Retinal pigment epithelial cell (primary cell): ENCODE measurements at places on chromosomes 2 and 18.
A peak's percentile ranks its signal among the peaks of the same experiment; 100 is the strongest.

- DNase-seq: no peak
These were observed 67.2 kb upstream of the RAB6C start for GRCh38 chr2:129912066-129912820.

- DNase-seq: no peak
These were observed 77.4 kb downstream of the INHBB start for GRCh38 chr2:120423167-120423943.

DNA sequence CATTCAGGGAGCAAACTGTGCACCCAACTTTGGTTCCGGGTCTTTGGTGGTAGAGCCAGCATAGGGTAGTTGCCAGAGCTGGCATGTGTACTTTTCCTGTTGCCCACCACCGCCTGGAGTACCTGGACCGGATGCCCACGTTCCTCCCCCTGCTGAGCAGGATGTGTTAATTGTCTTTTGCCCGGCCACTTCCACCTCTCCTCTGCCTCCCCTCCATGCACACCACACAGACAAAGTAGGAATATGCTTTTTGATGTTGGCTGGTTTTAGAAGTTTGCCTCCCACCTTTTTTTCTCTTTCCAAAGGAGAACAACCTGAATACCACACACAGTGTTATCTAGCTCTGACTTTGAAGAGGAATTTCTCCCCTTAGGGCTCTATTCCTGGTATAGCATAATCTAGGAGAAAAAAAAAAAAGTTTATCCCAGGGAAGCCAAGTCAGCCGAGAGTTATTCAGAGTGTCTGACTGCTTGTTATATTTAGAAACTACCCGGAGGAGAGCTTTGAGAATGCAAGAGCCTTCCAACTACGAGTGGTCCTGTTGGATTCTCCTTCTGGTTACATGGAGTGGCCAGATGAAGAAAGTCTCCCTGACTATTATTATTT is 111.9 kb downstream of the SETBP1 start:
- peak; percentile 20 for DNase-seq

- no peak for DNase-seq
These were observed 146.8 kb upstream of the HS6ST1 start for GRCh38 chr2:128465246-128466170.

DNA sequence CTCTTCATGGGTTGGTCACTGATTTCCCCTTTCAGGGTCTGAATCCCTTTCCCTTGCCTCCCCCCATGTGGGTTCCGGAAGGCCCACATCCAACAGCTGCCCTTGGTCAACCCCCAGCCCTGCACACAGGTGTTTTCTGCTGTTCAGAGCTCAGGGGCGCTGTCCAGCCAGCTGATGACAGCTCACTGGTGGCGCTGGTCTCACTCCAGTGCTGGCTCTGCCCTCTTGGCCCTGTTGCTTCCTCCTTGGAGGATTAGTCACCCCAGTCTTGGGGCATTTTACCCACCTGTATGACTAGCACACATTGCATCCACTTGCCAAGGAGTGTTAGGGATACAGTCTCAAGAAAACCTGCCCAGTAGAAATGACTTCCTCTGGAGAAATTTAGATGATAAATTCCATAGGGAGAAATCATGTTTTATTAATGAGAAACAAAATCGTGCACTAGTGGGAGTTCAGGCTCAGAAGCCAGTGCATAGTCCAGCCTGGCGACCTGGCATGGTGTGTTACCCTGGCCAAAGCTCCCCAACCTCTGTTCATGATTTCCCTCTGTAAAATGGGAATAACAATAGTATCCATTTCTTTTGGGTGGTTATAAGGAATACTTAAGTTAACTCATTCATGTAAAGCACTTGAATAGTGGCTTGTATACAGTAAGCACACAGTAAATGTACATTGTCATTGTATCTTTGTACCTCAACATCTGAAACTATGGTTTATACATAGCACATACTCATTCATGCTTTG is 21.6 kb downstream of the CRIM1 start:
- DNase-seq: no peak

DNA sequence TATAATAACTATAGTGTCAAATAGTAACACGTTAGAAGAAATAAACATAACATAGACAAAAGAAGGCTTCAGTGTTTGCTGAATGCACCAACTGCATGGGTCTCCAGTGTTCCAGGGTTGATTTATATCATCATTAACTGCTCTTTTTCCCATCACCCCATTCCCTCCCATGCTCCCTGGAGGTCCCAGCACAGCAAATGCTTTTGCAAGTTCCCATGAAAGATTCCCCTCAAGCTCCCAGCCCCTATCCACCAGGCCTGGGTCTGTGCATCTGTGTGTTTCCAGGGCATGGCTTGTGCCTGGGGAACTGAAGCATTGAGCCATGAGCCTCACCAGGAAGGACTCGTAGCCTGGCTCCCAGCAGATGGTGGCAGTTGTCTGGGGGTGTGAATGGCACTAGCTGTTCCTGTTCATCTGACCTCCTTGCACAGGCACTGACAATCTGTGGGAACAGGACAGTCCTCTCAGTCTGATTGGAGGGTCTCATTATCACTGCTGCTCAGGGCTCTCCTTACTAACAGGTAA is 164.6 kb upstream of the RMP24 start:
- DNase-seq: no peak

DNA sequence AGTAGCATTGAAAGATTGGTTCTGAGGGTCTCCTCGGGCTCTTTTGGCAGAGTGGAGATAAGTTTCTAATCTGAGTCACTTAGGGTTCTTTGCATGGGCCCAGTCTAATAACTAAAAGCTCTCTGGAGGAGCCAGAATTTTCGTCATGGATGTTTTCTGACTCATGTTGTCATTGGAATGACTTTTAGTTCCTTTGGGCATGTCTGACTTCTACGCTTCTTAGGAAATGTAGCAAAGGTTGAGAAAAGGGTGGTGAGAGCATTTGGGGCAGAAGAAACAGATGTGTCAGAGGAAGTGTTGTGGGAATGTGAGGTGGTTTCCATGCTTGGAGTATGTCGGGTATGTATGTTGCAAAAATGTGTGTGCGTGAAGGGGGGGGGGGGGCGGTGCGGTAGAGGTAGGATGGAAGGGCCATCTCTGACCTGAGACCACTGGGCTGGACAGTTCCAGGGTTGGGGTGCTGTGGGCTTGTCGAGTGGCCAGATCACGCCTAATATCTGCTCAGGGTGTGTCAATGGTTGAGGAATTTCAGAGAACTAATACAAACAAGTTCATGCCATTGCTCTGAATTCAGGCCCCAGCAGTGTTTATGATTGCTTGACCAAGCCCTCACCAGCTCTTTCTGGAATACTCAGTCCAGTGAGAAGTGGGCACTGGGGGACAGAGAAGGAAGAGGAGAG is 26.9 kb downstream of the KLHL29 start:
- no peak for DNase-seq

DNA sequence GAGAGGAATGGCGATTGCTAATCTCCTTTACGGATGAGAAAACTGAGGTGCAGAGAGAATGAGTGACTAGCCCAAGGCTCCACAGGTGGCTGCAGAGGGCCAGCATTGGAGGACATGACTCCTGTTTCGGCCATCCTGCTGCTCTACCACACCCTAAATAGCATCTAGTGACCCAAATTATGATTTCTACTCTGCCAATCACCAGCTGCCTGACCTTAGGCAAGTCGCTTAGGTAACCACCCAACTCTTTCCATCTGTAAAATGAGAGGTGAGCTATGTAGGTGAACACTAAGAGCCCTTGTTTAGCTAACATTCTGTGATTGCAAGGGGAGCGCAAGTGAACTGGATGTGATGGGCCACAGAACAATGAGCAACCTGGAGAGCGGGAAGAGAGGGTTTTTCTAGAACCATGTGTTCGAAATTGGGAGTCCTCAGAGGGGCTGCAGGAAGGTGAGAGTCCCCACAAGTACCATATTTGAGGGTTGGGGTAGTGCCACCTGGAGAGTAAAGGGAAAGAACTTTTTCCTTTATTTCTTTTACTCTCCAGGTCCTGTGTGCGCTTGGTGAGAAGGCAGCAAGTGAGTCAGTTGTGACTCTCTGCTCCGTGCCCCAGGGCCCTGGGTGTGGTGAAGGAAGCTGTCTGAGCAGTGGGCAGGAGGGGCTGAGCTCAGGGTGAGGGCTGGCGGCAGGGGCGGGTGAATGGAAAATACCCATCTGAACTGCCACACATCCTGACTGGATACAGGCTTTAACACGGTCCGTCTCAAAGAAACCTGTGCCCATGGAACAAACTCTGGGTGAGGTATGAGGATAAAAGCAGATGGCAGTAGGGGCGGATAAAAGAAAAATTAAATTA is 2.4 kb downstream of the CYP27C1 start:
- no peak for DNase-seq

GRCh38 chr2:168821992-168822391 is 19.6 kb downstream of the NOSTRIN start:
- no peak for DNase-seq

- DNase-seq: no peak
These were observed 68.6 kb downstream of the COL6A3 start for GRCh38 chr2:237345411-237345810.
